ENCODE measurements at places on chromosomes 4 and X.

GRCh38 chr4:165635951-165636350 lies 237.1 kb upstream of the TLL1 start:
- DNase-seq, result peak; percentile 7

GRCh38 chr4:71520850-71521249 lies 182.0 kb downstream of the SLC4A4 start:
- no peak for DNase-seq

DNA sequence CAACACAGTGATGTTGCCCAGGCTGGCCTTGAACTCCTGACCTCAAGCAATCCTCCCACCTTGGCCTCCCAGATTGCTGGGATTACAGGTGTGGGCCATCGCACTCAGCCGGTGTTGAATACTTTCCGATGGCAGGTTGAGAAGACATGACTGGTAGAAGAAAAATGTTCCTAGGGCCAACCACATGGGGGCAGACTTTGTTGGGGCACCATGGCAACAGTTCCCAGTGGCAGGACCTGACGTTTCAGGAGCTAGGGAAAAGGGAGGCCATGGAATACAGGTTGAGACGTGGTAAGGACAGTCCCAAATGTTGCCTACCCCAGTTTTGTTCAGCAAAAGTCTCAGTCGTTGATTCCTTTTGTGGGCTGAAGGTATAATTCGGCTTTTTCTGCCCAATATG lies 134.6 kb downstream of the ASMT start:
- DNase-seq, result no peak

GRCh38 chr4:106312377-106312776 lies 3.6 kb downstream of the TBCK start:
- no peak for DNase-seq

DNA sequence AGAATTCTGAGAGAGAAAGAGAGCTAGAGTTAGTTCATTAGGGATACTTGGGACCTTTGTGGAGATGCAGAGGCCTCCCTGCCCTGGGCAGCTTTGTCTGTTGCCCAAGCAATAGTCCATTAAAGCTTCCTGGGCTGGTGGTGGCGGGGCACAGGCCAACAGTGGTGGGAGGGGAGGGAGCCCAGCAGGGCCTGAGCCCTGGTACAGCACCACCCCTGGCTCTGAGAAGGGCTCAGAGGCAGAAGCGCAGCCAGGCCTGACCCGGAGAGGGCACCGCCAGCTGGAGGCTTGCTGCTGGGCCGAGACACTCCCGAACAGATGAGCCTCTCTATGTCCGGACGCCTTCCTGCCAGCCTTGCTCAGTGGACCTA lies 65.3 kb downstream of the EFNB1 start:
- DNase-seq, result no peak

DNA sequence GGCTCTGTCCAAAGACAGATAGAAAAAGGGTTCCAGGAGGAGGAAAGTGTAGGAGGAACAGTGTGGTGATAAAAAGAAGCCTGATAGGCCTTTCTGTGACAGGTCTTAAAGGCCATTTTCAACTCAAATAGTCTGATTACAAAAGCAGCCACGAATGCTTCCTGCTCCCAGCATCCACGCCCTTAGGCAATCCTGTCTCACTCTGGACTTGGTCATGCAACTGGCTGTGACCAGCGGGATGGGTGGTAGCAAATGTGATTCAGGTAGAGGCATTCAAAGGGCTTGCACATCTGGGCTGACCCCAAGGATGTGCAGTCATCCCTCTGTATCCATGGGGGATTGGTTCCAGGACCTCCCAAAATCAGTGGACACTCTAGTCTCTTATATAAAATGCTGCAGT lies 14.4 kb upstream of the SEPSECS start:
- no peak for DNase-seq

DNA sequence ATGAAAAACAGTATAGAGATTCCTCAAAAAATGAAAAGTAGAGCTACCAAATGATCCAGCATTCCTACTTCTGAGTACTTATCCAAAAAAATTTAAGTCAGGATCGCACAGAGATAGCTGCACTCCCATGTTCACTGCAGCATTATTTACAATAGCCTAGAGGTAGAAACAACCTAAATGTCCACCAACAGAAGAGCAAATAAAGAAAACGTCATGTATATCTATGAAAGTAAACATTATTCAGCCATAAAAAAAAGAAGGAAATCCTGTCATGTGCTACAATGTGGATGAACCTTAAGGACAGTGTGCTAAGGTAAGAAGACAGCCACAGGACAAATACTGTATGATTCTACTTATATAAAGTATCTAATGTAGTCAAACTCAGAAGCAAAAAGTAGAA lies 12.4 kb downstream of the THOC2 start:
- no peak for DNase-seq

DNA sequence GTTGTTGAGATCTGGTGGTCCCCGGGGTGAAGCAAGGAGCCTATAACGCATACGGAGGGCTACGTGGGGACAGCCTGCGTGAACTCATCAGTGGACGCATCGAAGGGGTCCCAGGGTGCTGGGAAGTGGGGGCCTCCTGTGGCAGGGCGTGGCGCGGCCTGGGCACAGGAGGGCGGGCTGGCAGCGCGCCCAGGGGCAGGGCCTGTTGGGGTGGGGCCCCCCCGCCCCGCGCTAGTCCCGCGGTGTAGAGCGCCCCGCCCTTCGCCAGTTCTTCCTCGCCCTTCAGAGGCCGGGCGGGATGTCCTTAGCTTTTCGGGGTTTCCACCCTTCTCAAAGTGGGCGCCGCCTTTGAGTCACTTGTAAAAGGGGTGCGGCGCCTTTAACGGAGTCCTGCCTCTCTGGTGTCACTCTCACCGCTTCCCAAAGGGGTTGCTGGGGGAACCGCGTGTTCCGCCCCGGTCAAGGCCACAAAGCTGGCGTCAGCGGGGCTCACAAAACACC lies 632 bp downstream of the PLP2 start:
- peak; percentile 28 for DNase-seq

- no peak for DNase-seq
Observed at GRCh38 chr4:88130544-88131305, 27.7 kb downstream of the ABCG2 start.

DNA sequence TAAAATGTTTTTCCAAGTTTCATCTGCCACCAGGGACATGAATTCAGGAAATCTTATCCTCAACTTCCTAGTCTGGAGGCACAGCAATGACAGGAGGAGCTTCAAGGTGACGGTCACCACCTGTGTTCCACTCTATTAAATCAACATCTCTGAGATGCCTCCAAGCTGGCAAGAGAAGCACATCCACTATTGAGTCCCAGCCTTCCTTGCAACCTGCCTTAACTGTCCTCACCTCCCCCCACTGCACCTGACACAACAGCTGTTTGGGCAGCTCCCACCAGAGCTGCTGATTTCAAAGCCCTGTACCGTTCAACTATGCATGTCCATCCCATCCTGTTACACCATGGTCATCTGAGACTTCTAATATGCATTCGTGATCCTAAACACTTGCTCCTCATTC lies 123.4 kb downstream of the COL25A1 start:
- no peak for DNase-seq

DNA sequence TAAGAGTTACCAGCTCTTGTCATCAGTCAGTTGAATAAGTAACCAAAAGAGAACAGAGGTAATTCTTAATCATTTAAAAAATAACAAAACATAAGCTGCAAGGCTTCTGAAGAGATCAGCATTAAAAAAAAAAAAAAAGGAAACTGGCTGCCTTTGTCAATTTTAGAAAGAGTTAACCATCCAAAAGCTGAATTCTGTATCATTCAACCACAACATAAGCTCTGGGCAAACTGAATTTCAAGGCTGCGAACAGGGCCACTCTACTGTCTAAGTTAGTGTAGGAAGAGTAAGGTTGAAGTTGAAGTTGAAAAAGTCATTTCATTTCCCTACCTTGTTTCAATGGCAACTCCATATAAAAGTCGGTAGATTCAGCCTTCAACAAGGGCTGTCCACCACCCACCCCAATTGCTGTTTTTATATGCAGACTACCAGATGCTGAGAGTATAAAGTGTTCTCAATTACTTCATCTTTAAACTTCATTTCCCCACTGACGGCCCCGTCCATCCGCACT lies 1.1 kb upstream of the LIN54 start:
- DNase-seq, result no peak

DNA sequence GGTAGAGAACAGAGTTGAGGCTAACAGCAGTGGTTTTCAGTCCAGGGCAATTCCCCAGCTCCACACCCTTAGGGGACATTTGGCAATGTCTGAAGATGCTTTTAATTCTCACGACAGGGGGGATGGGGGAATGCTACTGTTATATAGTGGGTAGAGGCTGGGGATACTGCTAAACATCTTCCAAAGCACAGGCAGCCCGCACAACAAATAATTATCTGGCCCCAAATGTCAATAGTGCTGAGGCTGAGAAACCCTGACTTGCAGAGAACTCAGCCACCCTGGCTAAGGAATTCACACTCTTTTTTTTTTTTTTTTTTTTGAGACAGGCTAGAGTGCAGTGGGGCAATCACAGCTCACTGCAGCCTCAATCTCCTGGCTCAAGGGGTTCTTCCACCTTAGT lies 60.6 kb downstream of the POLR2B start:
- no peak for DNase-seq

- no peak for DNase-seq
Observed at GRCh38 chr4:67765928-67766327, 11.7 kb upstream of the GNRHR start.

- DNase-seq, result no peak
Observed at GRCh38 chrX:72169008-72169728, 12.4 kb upstream of the PIN4 start.

DNA sequence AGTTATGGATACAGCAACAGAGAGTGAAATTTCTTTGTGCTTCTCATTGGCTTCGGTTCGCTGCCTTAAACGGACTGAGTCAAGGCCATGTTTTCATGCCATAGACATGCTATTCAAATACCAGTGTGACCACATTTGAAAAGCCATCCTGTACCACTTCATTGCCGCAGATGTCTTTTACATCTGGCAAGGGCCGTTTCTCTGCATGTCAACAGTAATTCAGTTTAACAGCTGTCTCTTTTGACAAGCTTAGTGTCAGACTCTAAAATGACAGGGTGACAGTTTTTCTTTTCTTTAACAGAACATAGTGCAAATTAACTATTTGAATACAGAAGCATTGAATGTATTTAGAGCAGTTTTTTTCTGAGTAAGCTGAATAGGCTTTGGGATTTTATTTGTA lies 362.2 kb upstream of the POU3F4 start:
- no peak for DNase-seq

DNA sequence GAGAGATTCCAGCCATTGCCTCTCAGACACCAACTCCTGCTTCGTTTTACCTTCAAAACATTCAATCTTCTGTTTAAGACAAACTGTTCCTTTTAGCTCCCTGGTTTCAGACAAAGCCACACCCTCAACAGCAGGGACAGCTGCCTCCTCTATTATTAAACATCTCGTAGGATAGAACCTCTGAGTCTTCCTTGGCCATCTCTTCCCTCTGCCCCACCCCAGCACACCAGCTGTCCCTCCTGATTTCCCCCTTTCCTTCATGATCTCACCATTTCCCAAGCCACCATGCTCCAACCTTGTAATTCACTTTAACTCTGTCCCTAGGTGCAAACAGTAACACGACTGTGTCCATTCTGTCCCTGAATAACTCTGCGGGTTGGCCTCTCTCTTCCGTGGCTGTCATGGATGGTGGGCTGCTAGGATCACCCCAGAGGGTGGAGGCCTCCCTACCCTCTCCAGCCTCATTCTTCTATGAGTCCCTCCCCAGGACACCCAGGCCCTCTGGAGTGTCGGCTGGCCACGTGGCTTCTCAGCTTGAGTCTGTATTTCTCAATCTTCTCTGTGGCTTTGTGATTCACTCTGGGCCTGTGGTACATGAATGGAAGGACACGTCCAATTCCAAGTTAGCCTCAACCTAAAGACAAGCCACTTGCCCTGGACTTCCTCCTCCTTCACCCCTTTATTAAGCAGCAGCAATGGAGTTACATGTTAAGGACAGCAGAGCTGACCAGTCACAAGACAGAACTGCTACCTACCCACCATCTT lies 349.9 kb downstream of the FBXW7 start:
- DNase-seq, result no peak

- no peak for DNase-seq
Observed at GRCh38 chr4:27568236-27568951, 707.8 kb downstream of the STIM2 start.

DNA sequence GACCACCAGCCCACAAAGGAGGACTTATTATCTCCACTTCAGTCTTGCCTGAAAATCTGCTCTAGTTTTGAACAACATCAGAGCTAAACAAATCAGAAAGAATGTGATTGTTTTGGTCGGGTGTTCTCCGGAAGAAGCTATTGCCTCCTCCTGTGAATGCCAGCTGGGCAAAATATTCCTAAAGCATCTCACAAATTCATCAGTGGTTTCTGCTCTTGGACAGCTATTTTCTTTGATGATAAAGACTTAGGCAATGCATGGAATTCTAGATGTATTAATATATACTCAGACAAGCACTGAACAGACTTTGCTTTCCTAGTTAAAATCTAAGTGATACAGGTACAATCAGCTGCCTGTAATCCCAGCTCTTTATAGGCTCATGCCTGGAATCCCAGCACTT lies 71.8 kb downstream of the ASMT start:
- DNase-seq, result no peak

- DNase-seq, result no peak
Observed at GRCh38 chrX:45591650-45592049, 391.0 kb upstream of the DIPK2B start.

- DNase-seq, result no peak
Observed at GRCh38 chrX:133056341-133056740, 40.6 kb downstream of the USP26 start.

DNA sequence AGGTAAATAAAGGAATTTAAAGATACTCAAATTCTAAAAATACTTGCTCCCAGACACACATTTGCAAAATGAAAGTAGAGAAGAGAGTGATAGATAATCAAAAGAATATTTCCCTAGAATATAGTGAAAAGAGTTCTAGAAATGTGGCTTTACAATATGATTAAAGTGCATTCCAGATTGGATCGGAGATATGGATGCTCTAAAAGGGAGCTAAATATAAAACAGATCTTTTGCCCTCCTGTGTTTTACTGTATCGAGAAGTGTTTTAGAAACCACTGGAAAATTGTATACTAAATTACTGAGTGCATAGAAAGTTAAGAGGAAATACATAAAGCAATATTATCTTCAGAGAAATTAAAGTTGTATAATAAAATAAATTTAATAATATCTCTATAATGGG lies 1392.0 kb downstream of the TECRL start:
- no peak for DNase-seq

- DNase-seq, result no peak
Observed at GRCh38 chr4:16442296-16442695, 216.0 kb upstream of the TAPT1 start.

- no peak for DNase-seq
Observed at GRCh38 chrX:22105231-22105630, 73.1 kb downstream of the PHEX start.

- DNase-seq, result no peak
Observed at GRCh38 chrX:17758382-17758781, 21.1 kb downstream of the SCML1 start.

GRCh38 chr4:183106839-183107238 lies 7.8 kb downstream of the WWC2 start:
- DNase-seq, result no peak
